Suppressor macrophage treated with lipopolysaccharide for 4 hours (primary cell): ENCODE measurements at places on chromosomes 1 and 21.
A peak's percentile ranks its signal among the peaks of the same experiment; 100 is the strongest.

DNA sequence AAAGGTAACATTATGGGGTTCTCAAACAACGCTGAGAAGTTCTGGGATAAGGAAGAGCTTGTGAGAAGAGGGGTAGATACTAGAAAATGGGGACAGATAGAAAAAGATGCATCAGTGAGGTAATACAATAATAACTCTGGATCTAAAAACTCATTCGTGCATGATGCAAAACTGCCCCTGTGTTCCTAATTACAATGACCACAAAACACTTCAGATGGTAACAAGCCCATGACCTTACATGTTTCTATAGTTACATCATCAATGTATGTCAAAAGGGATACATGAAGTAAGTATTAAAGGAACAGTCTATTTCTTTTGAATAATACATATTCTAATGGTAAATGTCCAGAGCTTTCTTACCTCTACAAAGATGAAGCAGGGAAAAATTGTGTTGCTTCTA, 110.6 kb upstream of the PLPPR5 start:
- no peak for DNase-seq

DNA sequence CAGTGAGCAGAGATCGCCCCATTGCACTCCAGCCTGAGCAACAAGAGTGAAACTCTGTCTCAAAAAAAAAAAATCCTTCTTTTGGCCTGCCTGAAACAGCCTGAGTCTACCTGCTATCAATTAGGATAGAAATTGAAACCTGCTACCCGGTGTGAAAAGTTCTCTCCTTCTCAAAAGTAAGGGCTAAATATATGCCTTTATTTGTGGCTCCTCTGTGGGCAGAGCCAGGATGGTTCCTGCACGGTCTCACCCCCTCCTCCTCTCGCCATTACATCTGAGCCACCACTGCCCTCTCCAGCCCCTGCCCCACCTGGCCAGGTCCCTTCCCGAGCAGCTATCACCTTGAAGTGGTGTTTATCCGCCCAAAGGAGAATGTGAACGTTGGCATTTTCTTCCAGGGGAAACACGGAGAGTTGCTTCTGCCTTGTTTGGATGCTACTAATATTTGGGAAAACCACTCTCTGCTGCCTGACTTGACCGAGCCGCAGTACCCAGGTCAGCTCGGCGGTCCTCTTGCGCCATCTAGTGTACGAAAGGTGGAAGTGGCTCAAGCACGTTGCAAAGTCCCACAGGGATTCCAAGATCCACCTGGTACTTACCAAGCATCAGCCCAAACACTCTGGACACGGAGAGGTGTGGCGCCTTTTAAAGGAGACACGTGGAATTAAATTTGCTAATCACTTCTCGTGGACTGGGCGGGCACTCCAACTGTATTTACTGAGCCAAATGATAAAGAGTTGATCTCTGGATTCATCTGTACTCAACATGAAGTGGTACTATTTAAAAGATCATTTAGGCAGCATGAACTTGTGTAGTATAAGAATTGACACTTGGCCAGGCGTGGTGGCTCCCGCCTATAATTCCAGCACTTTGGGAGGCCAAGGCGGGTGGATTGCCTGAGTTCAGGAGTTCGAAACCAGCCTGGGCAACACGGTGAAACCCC, 31.9 kb downstream of the SETD4 start:
- DNase-seq, result peak; percentile 76

- DNase-seq, result no peak
These were observed 2.7 kb upstream of the TMPRSS3 start for GRCh38 chr21:42398436-42399028.

GRCh38 chr1:43763497-43763973, 56.2 kb downstream of the ST3GAL3 start:
- peak; percentile 82 for DNase-seq

DNA sequence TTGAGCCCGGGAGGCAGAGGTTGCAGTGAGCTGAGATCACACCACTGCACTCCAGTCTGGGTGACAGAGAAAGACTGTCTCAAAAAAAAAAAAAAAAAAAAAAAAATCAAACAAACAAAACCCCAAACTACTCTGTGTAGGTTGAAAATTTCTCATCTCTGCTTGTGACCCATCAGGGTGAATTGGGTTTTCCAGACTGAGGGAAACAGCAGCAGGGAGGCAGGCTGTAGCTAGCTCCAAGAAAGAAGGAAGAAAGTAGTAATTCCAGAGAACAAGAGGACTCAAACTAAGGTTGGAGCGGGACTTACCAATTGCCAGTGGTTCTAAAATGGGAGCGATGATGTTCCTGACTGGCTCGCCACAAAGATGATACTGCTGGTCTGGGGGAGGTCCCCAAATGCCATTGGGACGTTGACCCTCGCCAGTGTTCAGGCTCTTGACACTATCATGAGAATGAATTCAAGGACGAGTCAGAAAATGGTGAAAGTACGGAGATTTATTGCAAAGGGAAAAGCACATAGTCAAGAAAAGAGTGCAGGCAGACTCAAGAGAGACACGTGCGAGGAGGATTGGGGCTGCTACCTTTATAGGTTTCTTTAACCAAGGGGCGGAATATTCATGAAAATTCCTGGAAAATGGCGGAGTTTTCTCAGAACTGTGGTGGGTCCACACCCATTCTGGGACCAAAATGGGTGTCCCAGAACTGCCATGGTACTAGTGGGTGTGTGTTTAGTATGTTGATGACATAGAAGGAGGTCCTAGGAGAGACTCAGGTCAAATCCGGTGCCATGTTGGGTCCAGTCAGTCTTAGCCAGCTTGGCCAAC, 13.4 kb downstream of the AADACL4 start:
- DNase-seq, result no peak
